ENCODE measurements at places on chromosomes 1 and 21.

GRCh38 chr1:172352435-172352834 lies 68.0 kb upstream of the C1orf105 start:
- DNase-seq = no peak

GRCh38 chr21:35423709-35424108 lies 374.6 kb upstream of the RUNX1 start:
- no peak for DNase-seq

DNA sequence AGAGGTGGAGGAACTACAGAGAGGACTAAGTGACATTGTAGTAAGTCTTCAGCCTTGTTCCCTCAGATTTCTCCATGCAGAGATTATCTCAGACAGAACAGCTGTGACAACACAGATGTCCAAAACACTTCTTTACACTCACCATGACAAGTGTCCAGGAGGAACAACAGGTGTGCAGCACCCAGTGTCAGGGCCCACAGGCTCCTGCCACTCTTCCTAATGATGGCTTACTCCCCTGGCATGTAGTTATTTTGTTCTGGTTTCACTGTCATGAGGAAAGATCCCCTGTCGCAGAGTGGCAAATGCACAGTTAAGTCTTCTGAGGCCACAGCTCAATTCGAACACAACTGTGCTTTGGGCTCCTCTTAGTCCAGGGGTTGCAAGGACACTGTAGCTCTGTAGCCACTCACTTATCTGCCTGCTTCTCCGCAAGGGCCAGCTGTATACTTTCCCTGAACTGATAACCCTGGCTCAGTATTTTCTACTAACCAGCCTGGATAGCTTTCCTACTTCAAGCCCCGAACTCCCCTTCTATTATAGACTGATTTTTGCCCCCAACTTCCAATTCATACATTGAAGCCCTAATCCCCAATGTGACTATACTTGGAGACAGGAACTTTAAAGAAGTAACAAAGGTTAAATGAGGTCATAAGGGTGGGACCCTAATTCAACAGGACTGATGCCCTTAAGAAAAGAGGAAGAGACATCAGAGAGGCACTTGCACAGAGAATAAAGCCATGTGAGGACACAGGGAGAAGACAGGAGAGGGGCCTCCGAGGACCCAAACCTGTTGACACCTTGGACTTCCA lies 11.1 kb downstream of the PDZK1 start:
- no peak for DNase-seq

DNA sequence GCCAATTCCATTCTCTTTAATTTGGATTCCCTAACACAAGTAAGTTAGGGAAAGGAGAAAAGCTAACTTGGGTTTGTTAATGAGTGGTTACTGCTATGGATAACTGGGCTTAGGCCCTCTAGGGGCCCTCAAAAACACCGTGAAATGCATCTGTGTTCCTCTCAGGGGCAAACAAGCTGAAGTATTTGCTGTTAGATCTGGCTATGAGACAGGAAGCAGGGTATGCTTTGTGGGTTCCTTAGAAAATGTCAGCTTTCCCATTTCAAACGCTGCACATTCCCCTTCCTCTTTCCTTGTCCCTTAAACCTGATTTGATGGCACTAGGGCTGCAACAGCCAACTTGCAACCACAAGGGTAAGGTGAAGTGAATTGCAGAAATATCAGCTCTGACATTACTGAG lies 5.7 kb upstream of the CAP1 start:
- no peak for DNase-seq

- peak; percentile 24 for DNase-seq
Observed at GRCh38 chr1:37602750-37603694, 7.3 kb upstream of the GNL2 start.

GRCh38 chr1:235622936-235623779 lies 26.4 kb downstream of the GNG4 start:
- no peak for DNase-seq

DNA sequence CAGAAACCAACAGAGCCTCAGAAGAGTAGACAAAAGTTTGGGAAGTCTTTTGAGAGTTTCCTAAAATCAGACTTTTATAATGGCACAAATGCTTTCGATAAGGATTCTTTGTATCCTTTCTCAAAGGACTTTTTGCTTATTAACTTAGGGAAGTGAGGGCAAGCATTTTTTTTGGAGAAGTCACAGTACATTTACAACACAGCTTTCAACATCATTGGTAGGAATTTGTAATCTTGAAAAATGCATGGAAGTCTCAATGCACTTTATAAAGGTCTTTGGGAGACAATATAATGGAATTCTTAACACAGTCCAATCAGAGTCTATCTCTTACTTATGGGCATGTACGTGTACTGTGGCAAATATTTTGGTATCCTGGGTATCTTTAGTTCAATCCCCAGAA lies 325.8 kb upstream of the NR5A2 start:
- no peak for DNase-seq

DNA sequence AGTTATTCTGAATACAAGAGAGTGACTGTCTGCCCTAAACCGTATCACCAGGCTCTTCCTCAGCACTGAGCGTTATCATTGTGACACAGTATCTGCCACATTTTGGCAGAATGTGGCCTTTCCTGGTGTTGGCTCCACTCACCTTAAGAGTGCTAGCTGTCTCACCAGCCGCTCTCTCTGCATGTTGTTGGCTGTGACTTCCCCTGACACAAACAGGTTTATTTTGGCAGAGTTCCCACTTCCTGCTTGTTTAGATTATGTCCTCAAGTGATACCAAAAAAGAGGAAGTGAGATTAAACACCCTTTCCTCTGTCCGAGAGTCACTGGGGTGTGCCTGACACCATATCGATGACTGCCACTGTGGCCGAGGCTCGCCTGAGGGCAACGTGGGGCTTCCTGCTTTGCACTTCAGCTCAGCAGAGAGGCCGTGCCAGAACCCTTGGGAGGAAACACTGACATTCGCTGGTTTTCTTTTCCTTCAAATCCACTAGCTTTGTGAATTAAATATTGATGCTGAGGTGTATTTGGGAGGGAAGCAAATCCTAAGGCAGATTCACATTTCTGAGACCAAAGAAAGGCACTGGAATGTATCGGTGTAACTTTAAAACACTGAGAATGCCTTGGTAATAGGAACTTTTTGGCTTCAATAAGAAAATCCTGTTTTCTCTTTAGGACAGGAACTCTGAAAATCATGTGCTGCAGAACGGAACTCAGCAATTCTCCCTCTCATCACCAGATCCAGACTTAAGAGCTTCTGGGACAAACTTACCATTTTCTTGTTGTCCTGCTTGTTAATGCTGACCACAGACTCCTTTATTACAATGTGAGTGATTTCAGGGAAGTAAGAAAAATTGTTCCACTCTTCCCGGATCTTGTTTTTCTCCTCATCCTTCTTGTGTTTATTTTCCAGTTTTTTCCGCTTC lies 102.1 kb downstream of the JAK1 start:
- no peak for DNase-seq

- DNase-seq = no peak
Observed at GRCh38 chr1:34361121-34361520, 184.4 kb downstream of the C1orf94 start.

- no peak for DNase-seq
Observed at GRCh38 chr1:16191309-16191708, 21.1 kb downstream of the ARHGEF19 start.

DNA sequence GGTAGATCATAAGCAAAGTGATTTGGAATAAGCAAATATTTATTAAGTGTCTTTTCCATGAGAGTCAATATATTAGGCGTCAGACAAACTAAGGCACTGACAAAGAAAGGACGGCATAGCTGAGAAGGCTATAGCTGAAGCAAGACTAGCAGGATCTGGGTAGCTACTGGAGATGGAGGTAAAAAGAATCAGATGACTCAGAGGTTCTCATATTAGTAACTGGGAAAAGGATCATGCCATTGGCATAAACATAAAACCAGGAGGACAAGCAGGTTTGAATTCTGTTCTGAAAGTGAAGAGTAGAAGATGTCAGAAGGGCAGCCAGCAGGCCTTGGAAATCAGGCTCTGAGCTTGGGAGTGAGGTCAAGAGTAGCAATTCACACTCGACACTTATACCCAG lies 531.9 kb downstream of the PTPRC start:
- DNase-seq = no peak

DNA sequence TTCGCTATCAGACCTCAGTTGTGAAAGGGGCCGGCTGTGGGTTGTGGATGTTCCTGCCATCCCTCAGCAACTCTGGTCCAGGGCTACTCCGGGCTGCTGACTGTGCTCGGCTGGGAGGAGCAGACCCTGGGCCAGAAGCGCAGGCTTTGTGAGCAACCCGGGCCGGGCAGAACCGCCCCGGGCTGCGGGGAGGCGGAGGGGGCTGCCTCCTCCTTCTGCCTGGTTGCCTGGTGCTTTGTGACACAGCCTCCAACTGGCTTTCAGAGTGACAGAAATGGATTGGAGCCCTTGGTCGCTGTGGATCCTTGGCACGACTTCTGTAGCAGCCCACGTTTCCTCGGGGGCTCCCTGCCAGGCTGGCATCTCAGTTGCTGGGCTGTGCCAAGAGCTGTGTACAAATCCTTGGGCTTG lies 10.0 kb downstream of the DRAXIN start:
- no peak for DNase-seq

DNA sequence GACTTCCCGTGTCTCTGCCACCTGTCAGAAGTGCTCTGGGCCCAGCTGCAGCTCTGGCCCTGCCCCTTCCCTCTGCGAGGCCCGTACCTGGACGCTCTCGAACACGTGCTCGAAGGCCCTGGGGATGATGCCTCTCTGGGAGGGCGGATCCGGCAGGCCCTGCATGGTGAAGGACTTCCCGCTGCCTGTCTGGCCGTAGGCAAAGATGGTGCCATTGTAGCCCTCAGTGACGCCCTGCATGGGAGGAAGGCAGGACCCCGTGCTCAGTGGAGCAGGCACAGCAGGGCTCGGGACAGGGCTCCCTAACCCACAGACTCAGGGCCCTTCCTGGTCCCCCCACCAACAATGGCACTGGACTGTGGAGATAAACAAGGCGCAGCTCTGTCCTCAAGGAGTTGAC lies 2.4 kb downstream of the KIF17 start:
- DNase-seq = no peak

DNA sequence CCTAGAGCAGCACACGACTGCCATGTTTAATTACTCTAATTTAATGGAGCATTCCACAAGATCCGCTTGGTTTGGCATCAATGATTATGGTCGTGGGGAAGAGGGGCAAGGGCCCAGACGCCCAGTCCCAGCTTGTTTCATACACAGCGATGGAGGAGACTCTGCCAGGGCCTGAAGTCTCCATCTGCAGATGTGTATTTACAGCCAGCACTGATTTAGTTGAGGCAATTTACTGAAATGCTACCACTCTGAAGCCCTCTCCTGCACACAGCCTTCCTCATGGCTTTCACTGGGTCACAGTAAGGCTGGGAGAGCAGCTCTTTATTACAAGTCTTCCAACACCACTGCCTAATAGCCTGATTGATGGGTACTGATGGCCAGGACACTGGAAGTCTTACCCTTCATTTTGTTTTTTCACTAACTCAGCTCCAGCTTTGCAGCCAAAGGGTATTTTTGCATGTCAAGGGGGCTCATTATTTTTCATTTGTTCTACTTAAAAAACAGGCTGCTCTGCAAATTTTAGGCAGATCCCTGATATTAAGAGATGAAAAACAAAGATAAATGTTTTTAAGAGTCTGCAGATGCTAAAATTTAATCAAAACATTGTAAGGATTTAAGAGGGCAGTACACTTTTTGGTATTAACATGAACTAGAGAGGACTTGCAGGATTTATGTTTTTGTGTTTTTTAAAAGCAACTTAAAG lies 236.3 kb downstream of the SIPA1L2 start:
- DNase-seq = no peak

DNA sequence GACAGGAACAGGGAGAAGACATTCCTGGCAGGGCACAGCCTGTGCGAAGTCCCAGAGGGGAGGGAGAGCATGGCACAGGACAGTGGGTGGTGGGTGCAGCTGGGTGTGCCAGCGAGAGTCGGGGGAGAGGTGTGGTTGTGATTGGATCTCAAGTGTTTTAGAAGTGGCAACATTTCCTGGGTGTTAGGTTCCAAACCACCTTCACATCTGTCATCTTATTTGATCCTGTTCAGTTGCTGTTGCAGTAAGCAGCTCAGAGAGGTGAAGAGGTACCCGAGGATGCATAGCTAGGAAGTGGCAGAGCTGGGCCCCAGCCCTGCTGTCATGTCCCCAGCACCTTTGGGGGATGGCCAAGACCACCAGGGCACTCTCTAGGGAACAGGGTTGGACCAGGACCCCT lies 22.0 kb upstream of the DISP3 start:
- no peak for DNase-seq

DNA sequence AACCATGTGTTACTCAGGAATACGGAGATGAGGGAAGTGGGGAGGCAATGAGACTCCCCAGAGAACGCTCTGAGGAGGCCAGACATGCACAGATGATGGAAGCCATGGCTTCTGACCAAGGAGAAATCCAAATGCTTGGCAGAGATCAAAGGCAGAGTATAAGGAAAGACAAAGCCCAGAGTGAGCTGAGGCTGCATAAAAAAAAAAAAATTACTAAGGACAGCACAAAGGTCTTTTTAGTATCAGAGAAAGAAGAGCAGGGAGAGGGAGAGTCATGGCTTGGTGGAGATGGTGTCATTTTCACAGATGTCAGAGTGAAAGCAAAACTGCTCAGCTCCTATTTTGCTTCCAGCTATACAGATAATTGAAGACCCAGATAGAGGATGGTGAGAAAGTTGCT lies 8.1 kb upstream of the NCF2 start:
- DNase-seq = no peak

- DNase-seq = no peak
Observed at GRCh38 chr1:109432336-109432735, 6.1 kb upstream of the PSMA5 start.

GRCh38 chr1:39692152-39693074 lies 1.2 kb upstream of the HPCAL4 start:
- DNase-seq = no peak

- no peak for DNase-seq
Observed at GRCh38 chr1:224082146-224082545, 31.8 kb upstream of the FBXO28 start.
